ENCODE measurements at places on chromosomes 4 and X.

DNA sequence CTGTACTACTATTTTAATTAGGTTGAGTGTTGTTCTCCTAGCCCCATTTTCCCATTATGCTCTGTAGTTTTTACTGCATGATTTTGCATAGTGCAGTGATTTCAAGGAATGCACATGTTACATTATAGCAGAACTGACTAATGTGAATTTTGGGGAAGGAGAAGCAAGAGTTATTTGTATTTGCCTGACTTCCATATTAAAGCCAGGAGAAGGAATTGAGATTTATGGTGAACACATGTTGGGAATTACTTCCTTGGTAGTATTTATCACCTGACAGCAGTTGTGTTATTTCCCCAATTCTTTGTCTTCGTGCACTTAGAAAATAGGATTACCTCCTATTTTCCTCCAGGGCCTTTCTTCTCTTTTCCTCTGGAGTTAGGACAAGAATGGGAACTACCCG lies 3.2 kb downstream of the TMEM144 start:
- DNase-seq: no peak

GRCh38 chr4:48121180-48121579 lies 12.9 kb downstream of the TXK start:
- DNase-seq: no peak

DNA sequence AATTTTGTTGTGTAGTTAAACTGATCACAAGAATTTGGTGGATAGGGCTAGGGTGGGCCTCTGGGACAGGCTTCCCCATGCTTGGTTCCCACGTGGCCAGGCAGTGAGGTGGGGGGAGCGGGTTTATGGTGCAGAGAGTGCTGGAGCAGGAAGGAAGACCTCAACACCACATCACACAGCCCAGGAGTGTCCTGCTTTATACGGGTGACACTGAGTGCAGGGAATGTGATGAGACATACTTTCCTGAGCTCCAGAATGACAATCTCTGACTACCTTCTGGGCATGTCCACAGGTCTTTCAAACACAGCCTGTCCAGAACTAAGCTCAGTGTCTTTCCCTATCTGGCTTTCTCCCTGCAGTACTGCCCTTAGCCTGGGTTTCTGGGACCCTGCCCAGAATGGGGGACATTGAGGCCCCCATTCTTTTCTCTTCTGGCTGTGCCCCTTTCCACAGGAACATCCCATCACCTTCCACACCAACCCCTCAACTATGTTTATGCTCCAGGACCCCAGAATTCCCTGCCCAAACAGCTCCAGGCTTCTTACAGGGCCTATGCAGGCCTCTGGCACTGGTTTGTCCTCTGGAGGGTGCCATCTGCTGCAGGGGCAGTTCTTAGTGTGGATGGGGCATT lies 36.5 kb upstream of the RASL11B start:
- no peak for DNase-seq

DNA sequence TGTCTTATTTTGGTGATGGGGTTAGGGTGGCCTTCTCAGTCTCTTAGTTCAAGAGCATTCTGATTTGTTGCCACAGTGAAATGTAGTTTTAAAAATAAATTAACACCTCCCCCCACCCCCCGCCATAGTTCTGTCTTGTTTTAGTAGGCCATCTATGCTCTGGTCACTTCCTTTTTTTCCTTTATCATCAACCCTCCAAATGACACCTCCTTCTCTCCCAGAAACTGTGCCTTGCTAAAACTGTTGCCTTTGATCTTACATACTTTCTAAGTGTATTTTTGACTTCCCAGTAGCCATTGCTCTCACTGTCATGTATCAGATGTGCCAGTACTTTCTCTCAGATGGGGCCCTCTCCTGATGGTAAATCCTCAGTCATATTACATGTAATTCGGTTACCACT lies 14.5 kb upstream of the NDUFC1 start:
- DNase-seq: no peak

- no peak for DNase-seq
Observed at GRCh38 chr4:159210975-159211374, 108.1 kb downstream of the RAPGEF2 start.

GRCh38 chr4:76772498-76773106 lies 125.3 kb downstream of the SOWAHB start:
- peak; percentile 21 for DNase-seq

DNA sequence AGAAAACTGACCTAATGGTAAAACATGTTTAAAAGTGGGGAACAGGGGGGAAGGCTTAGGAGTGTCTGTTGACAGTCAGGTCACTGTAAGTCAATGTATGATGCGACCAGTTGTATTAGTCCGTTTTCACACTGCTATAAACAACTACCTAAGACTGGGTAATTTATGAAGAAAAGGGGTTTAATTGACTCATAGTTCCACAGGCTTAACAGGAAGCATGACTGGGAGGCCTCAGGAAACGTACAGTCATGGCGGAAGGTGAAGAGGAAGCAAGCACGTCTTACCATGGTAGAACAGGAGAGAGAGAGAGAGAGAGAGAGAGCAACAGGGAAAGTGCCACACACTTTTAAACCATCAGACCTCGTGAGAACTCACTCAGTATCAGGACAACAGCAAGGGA lies 13.0 kb upstream of the PLAC1 start:
- no peak for DNase-seq

- no peak for DNase-seq
Observed at GRCh38 chr4:153018684-153019083, 82.6 kb downstream of the FHDC1 start.

GRCh38 chrX:20116087-20116576 lies 575 bp downstream of the MAP7D2 start:
- DNase-seq: no peak

GRCh38 chr4:6229671-6230501 lies 29.5 kb upstream of the JAKMIP1 start:
- no peak for DNase-seq

GRCh38 chrX:119573840-119574393 lies 446 bp upstream of the UBE2A start:
- DNase-seq: no peak

DNA sequence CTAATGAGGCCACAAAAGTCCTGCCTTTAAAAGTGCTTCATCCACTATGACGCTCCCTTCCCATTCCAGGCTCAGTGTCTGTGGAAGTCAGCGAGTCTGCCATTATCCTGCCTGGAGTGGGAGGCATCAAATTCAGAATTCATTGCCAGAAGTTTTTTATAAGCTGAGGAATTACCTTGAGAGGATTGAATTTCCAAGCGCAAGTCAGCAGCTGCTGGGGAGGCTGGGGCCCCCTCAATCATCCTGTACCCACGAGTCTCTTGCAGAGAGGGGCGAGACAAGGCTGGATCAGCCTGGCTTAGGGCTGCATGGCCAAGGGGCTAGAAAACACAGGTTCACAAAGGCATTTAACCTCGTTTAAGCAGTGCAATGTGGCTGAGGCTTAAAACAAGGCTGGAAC lies 170.5 kb upstream of the NOCT start:
- DNase-seq: no peak

- no peak for DNase-seq
Observed at GRCh38 chrX:1614927-1615326, at the start of gene ASMT. TSS of gene ASMT (plus strand) at chrX:1615059. CDS start at chrX:1615200, 141 bp downstream.

DNA sequence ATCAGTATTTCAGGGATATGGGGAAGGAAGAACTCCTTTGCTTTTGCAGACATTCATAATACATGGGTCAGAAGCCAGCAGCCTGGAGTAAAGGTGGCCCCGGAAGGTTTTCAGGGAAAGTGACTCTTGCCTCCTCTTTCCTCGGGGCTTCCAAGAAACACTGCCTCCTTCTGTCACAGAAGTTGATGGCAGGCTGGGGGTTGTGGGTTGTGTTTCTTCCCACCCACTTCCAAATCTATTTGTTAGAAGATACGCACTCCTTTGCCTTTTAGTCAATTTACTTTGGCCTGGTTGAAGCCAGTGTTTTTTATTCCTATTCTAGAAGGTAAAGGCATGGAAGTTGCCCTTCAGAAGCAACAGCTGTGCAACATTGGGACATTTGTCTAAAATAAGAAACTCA lies 19.7 kb downstream of the KIT start:
- peak; percentile 13 for DNase-seq

DNA sequence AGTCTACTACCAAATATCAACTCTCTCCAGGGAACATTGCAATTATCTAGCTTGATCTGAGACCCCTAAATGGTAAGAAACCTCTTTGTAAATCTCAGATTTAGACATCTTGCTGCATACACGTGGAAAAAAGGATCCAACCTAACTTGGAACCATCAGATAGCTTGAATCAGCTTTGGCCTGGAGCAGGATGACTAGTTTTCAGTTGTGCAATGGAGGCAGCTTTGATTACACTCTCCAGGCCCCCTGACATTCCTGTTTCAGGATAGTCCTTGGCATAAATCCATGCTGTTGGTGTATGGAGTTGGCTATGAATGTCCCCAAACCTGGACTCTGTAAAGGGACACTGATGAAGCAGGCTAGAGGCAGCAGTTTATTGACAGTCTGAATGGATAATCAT lies 1061.9 kb upstream of the TENM3 start:
- DNase-seq: no peak

- DNase-seq: no peak
Observed at GRCh38 chrX:130504019-130504418, 102.2 kb downstream of the RBMX2 start.

- DNase-seq: no peak
Observed at GRCh38 chr4:155675709-155676429, 9.2 kb downstream of the GUCY1A1 start.

- DNase-seq: peak; percentile 9
Observed at GRCh38 chrX:102712216-102712966, at the start of gene GPRASP2. TSS of gene GPRASP2 (plus strand) at chrX:102712448. CDS start at chrX:102714870, 2,422 bp downstream.

DNA sequence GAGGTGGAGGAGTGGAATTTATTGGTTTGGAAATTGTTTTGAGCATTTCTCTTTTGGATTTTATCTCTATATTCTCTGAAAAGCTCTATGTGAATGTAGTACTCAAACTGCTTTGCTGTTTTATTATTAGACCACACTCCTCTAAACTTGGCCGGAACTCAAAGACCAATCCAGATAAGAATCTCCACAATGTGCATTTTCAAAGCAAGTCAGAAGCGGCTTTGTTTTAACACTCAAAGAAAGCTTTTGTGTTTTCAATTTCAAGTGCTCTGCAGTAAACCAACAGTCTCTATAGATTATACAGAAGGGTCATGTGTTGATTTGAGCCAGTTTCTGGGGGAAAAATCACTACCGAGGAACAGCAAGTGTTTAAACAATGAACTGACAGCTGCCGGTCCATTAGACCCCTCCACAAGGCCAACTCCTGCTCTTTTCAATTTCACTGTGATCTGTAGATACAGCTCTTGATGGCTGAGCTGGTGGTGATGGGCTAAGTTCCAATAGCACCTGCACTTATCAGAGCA lies 79.4 kb downstream of the FTHL17 start:
- peak; percentile 1 for DNase-seq

DNA sequence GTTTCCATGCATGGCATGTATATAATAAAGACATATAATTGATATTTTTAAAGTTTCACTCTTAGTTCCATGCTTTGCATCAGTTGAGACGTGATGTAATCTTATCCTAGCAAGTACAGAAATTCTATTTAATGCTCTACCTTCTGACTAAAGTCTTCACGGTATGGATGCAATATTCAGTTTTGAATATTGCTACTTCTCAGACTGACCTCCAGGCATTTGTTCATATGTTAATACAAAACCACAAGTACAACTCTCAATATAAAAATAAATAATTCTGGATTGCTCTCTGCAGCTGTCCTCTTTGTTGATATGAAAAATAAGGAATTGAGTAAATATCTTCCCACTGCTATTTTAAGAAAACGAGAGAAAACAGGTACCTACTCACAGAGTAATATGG lies 309.8 kb upstream of the HAND2 start:
- no peak for DNase-seq

DNA sequence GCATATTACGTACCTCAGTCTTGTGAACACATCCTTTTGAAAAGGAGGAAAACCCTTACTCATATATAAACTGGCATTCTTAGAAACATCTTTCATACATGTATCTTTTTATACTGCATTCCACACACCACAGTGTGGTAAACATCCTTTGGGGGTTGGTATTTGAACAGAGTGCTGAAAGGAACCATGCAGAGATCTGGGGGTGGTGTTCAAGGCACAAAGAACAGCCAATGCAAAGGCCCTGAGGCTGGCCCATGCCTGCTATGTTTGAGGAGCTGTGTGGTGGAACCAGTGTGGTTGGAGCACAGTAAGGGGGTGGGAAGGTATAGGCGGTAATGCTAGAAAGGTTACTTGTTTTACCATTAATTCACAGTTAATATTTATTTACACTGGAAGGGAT lies 2.0 kb downstream of the ELK1 start:
- no peak for DNase-seq

DNA sequence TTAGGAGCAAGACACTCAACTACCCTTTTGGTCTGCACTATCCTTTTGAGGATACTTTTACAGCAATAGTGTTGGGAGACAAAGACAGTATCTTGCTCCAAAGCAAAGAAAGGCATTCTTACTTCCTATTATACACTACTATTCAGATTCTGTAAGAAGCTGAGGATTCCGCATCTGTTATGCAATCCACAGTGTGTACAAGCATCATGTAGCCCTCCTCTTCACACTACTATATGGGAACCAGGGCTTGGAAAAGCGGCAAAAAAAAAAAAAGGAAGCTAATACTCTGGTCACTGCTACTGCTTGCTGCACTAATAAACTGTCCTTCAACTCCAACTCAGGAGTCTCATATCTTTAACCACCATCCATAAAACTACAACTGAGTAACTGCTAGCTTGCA lies 59.1 kb downstream of the FBXW7 start:
- DNase-seq: no peak

GRCh38 chr4:68372588-68372987 lies 22.7 kb upstream of the YTHDC1 start:
- peak; percentile 13 for DNase-seq

DNA sequence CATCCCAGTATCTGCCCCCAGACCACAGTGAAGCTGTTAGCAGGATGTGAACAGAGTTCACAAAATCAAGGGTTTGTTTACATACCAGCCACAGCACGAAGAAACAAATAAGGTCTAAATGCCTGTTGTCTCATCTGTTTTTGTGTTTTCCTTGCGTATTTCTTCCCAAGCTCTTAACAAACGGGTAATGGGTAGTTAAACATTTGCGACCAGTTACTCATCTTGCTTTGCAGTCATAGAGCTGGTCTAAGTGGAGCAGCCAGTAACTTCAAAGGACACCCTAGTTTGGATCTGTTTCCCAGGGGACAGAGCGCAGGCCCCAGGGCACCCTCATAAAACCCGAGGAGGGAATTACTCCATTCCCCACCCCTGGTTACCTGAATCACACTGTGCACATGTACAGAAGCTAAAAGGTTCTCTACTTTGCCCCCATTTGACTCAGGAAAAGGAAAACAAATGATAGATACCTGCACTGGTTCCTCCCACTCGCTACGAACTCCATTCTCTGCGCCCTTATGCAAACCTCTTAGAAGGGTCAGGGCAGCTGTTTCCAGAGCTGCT lies 68.8 kb downstream of the MAML3 start:
- DNase-seq: no peak

GRCh38 chr4:120130786-120131185 lies 64.1 kb upstream of the MAD2L1 start:
- no peak for DNase-seq

- no peak for DNase-seq
Observed at GRCh38 chr4:109953556-109953955, 40.9 kb downstream of the EGF start.

- DNase-seq: peak; percentile 70
Observed at GRCh38 chr4:110197529-110198042, 829 bp downstream of the ELOVL6 start.

Measured in erythroblast (primary cell).